Ovary (tissue), 10 donors: ENCODE measurements at places on chromosomes 1 and 21.

DNA sequence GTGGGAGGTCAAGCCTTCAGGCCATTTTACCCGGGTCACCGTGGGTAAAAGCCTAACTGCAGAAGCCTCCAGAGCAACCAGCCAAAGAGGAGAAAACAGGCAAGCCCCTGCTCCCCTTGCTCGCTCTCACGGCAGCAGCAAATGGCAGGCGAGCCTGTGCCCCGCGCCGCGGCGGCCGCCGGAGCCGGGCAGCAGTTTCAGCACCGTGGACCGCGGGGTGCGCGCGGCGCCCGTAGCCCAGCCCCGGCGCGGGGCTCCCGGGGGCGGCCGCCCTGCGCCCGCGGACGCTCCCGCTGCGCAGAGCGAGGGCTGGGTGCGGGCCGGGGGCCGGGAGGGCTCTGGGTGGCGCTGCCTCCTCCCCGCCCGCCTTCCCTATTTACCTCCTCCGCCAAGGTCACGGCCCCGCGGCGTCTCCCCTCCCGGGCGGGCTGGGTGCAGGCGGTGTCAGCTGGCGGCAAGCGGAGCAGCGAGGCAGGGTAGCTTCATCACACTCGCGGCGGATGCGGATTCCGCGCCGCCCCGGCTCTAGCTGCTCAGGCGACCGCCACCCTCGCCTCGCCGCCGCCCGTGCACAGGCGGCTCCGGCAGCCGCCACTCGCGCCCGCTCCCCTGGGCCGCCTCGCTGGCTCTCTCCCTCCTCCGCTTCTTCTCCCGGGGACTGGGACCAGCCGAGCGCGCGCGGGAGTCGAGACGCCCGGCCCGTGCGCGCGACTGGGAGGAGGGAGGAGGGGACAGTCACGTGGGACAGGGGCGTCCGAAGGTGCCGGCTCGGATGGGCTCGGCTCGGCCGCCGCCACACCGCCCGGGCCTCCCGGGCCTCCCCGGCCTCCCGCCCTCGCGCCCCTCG lies at the start of gene RGS7:
Gene RGS7 (minus strand): TSS at position 687 of the 847 bp plus-strand sequence.
- DNase-seq: peak; percentile 42

DNA sequence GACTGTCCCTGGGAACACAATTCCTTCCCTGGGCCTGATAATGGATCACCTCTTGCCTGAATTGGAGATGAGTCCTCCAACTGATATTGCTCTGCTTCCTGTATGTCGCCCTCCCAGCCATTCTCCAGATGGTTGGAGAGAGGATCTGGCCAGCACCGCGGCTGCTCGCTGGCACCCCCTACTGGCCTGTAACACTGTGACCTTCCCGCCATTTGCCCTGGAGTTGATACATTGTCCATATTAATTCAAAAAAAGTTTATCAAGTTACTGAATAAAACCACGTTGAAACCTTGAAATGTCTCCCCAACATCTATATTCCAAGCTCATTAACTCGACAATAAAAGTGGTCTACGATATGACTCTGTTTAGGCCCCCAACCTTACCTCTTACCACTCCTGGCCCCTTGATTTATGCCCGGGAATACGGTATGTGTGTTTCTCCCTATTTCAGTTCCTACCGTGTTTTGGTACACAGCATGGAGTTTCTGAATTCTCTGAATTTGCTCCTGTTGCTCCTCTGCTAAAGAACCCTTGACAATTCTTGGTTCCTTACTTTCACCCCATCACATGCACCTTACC lies 241.8 kb upstream of the KIAA0040 start:
- DNase-seq: no peak

DNA sequence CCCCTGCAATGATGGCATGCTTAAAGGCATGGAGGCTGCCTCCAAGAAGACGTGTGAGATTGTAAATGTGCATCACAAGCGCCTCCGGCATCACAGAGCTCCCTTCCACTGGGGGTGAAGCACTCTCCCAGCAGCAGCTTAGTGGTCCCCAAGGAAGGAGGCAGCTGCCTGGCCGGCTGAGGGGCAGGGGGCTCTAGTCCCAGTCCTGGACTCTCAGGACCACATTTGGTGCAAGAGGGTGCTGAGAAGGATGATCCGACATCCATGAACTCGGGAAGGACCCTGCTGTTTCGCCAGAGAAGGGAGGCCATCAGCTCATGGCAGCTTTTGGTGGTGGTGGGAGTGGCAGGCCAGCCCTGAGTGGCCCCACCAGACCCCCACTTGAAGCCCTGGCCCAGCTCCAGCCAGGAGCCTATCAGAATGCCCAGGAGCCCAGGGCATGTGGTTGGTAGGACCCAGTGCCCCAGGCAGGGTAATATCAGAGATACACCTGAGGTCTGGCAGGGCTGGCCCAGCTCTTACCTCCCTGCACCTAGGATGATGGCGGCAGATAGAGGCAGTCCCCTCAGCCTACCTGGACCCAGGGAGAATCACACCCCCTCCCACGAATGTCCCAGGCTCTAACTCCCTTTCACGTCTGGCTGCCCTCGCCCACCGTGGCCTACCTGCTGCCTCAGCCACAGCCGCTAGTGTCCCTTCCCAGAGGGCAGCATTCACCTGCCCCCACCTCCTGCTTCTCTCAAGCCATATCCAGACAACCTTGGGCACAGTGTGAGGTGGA lies 2.4 kb upstream of the WNT9A start:
- no peak for DNase-seq

DNA sequence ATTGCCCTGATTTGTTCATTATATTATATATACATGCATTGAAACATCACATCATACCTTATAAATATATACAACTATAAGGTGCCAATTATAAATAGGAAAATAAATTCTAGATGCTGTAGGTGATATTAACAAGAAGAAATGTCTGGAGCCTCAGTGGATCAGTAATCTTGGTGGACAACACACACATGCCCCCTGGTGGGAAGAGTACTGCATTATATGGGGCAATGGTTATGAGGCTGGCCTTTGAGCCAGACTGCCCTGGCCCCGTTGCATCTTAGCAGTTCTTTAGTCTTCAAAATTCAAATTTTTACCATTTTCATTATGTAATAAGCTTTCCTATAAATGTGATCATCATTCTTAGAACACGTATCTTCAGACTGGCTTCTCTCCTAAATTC lies 335.0 kb upstream of the GREM2 start:
- DNase-seq: no peak

GRCh38 chr1:25049190-25049589 lies 119.1 kb upstream of the RUNX3 start:
- DNase-seq: no peak

DNA sequence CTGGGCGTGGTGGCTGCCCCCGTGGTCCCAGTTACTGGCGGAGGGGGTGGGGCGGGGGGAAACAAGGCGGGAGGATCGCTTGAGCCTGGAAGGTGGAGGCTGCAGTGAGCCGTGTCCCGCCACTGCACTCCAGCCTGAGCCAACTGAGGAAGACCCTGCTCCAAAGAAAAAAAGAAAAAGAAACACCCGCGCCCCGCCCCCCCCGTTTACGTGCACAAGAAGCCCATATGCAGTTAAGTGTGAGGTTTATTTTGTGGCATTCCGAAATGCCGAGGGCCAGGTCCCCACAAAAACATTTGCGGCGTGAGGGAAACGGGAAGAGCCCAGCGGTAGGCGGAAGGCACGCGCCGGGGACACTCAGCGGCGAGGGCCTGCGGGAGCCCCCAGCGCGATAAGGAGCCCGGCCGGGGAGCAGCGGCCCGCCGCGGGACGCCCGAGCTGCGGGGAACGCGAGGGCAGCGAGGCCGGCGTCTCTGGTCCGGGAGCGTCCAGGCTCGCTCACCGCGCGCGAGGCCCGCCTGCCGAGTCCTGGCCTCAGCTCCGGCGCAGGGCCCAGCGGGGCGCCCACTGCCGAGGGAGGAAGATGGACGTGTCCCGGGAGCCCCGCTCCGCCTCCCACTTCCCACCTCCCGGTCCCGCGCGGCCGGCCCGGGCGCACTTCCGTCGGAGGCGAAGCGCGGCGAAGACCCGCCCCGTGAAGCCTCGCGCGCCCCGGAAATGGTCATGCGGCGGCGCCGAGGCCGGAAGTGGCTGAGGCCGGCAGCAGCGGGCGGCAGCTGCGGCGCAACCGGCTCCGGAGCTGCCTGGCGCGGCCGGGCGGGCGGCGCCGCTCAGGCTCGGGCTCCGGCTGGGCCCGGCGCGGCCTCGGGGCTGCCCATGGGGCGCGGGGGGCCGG lies at the start of gene TRAPPC10:
Gene TRAPPC10 (plus strand): TSS at position 731 of the 895 bp plus-strand sequence. CDS start 185 bp downstream, outside the sequence.
- peak; percentile 90 for DNase-seq

GRCh38 chr1:3646596-3646995 lies 3.3 kb downstream of the WRAP73 start:
- no peak for DNase-seq

GRCh38 chr1:175853681-175854080 lies 110.3 kb upstream of the TNR start:
- DNase-seq: no peak

DNA sequence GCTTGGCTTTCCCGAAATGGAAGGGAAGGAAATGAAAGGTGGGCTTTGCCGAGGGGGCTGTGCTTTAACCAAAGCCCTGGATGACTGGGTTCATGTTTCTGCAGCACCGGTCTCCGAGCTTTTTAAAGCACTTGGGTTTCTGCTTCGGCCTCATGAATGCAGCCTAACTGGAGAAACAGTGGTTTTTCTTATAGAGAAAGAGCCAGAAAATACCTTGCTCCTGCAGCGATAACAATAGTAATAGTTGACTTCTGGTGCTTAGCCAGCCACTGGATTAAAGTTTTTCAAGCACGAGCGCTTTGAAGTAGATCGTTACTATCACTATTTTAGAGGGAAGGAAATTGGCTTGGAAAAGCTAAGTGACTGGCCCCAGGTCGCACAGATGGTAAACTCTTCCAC lies 500 bp upstream of the DOCK7 start:
- no peak for DNase-seq

- no peak for DNase-seq
Observed at GRCh38 chr1:50793521-50793920, 166.5 kb downstream of the FAF1 start.

DNA sequence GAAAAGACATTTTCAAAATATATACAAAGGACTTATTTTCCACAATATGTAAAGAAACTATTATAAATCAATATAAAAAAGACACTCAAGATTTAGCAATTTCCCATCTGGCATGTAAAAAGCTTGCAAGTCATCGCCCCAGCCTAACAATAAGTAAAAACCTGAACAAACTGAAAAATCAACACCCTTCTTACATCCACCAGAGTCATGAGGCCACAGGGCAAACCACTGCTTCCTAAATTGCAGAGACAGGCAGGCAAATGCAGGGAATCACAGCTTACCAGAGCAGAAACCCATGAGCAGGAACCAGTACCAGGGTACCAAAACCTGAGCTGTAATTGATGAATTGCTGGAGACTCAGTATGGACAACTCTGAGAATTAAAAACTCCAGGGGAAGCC lies 16.7 kb upstream of the WNT2B start:
- DNase-seq: no peak

DNA sequence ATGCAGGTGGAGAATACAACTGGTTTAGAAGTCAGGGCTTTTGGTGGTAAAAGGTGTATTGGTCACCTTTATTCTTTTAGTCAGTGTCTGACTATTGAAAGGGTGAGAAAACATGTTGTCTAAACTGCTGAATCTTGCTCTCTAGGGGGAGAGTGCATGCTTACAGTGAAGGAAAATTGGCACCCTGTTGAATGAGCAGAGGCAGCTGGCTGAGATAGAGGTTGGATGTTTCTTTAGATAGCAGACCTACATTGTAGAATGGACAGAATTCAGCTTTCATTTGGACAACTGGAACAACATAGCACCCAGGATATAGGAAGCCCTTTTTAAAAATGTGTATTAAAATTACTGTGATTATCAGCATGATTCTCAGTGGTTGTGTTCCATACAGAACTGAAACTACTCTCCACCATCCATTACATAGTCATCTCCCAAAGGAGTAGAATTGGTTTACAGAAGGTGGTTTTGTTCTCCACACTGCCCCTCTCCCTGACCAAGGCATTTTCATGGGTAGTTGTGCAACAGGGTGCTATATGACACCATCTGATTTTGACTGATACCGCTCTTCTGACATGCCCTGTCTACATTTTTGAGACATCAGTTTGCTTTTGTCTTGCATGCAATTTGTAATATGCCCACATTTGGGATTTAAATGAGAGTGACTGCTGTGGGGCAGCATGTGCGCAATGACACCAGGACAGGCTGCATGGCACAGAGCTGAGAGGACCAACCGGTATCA lies 16.2 kb downstream of the RHOU start:
- DNase-seq: no peak

DNA sequence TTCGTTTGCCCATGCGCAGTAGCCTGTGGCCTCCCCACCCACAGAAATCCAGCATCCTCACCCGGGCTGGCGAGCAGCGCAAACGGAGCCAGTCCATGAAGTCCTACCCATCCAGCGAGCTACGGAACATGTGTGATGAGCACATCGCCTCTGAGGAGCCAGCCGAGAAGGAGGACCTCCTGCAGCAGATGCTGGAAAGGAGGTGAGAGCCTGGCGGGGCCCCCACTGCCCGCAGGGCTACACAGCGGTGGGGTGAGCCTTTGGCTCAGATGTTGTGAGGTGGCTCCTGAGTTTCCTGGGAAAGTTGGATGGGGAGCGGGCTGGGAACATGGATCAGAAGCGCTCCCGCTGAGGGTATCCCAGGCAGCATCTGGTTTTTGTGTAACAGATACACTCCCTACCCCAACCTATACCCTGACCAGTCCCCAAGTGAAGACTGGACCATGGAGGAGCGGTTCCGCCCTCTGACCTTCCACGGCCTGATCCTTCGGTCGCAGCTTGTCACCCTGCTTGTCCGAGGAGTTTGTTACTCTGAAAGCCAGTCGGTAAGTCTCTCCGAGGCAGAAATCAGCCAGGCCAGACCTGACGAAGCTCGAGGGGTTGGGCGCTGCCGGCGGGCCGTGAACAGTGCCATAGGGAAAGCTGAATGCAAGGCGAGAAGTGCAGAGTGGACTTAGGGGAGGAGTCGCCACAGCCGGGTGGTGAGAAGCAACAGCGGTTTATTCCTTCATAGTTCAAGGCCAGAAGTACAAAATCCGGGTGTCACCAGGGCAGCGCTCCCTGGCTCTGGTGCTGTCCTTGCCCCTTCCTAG lies 10.4 kb downstream of the NPPA start:
- no peak for DNase-seq

GRCh38 chr1:229033480-229033879 lies 237.4 kb upstream of the RAB4A start:
- DNase-seq: no peak

GRCh38 chr1:56816909-56817308 lies 2.3 kb downstream of the FYB2 start:
- no peak for DNase-seq

DNA sequence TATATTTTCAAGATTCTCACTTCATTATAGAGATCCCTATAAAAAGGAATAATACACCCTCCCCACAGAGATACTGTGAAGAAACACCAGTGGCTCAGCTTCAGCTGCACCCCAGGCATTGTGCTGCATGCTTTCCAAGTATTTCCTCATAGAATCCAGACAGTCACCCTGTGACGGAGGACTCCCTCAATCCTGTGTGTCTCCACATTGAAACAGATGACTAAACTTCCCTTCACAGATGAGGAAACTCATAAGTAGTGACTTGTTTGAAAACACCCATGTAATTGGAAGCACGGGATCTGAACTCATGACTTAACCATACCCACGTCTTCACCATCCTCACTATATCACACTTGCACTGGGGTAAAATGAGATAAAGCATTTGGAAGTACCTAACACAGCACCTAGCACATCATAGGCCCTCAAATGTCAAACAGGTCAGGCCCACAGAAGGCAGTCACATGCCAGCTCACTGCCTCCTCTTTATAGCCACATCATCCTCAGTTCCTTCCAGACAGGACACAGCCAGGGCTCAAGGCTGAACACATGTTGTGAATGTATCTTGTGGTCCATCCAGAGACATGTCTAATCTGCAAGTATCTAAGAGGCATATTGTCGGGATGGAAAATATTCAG lies 55.2 kb downstream of the GPR161 start:
- no peak for DNase-seq
